ENCODE measurements at places on chromosomes 7 and 10.

DNA sequence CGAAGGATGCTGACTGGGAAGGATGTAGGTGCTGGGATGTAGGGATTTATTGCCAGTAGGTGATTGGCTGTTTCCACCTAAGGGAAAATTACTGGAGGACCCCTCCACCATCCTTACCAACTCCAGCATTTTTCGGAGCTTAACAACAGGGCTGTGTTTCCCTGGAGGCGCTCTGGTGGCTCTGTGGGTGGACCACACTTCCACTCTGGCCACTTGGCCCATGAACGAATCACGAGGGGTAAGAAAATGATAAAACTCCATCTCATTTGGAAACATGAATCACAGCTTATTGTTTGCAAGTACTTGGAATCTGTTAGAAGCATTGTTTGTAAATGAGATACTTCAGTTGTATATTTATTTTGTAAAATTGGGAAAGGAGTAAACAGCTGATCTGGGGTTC lies 3.0 kb downstream of the DOCK1 start:
- no peak for DNase-seq

DNA sequence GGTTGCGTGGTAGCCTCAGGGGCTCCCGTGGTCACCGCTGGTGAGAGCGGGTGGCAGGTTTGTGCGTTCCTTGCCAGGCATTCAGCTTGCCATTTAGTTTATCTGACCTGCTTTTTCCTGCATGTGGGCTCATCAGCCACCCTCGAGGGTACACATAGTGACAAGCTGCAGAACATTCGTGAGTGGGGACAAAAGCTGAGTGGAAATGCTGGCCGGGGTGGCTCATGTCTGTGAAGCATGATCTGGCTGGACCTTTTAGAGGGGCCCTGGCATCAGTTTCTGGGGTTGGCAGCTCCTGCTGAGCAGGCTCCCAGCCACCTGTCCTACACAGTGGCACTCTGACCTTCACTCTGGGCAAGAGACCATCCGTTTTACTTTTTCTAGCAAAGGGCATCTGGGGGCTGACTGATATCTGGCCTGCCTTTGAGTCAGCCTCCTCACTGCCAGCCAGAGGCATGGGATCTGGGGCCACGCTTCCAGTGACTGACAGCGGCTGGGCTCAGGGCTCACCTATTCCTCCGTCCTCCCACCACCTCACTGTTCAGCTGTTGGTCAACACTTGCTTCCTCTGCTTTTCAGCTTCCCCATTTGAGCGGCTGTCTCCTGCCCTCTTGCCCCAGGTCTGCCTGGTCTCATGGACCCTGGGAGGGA lies 75.0 kb downstream of the LANCL2 start:
- DNase-seq: no peak

DNA sequence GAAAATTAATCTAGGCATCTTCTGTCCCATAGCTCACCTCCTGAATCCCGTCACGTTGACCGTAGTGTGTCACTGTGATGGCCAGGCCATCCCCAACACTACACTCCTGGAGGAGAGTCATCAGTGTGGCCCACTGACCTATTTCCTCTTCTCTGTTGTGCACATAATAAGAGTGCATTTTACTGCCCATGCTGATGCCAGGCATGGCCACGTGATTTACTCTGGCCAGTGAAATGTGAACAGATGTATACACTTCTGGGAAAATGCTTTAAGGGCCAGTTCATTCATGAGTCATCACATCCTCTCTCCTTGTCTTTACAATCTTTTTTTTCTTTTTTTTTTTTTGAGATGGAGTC lies 101.9 kb upstream of the PIP4K2A start:
- no peak for DNase-seq

- DNase-seq: no peak
These were observed 97.4 kb downstream of the KLF6 start for GRCh38 chr10:3687510-3688081.

GRCh38 chr7:143287339-143287934 lies 714 bp upstream of the CASP2 start:
- DNase-seq: no peak

- DNase-seq: no peak
These were observed 72.0 kb downstream of the RNF216 start for GRCh38 chr7:5709347-5709950.

DNA sequence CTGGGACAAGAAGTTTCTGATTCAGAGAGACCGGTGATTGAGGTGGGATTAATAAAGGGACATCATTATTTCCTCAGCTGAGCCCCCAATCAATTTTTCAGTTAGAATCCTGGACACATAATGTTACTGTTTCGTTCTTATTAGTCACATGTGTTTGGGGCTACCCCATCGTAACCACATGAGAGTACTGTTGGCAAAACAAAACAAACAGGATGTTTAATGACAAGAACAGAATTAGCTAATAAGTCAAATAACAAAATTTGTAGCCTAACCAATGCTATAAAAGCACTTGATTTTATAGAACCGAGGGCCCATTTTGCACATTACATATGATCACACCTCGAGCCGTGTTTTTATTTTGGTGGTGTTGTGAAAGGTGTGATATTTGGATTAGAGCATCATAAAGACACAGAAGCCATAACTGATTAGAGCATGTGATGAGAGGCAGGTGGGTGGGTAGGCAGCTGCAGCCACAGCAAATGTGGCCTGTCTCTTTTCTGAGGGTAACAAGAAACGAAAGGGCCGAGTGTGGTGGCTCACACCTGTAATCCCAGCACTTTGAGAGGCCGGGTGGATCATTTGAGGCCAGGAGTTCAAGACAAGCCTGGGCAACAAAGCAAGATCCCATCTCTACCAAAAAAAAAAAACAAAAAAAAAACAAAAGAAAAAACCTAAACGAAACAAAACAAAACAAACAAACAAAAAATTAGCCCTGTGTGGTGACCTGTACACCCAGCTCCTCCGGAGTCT lies 1.8 kb upstream of the VWC2 start:
- no peak for DNase-seq

DNA sequence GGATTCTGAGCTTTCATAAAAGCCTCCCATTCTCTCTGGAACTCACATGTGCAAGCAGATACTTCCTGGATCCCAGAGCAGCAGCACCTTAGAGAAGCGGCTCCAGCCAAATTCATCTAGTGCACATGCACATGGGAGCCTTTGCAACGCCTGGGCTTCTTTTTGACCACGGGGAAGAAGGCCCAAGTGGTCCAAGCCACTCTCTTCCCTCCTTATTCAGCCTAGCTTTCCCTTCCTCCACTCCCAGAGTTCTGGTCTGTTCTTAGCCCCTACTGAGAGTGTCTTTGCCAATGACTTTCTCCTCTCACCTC lies 118.7 kb downstream of the ZNF365 start:
- DNase-seq: no peak

DNA sequence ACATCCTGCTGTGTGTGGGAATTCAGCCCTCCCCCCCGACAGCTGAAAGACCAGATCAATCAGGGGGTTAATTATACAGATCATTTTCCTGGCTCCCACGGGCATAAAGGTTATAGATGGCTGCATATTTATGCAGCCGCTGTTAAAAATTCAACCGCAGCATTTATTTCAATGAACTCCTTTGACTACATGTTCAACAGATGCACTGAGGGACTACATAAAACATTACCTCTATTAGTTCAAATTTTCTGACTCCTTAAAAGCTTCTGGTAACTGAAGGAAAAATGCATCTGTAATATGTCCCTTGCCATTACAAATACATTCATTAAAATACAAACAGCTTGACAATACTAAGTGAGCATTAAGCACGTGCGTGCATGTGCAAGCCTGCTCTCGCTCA lies 49.7 kb upstream of the YAE1 start:
- no peak for DNase-seq

DNA sequence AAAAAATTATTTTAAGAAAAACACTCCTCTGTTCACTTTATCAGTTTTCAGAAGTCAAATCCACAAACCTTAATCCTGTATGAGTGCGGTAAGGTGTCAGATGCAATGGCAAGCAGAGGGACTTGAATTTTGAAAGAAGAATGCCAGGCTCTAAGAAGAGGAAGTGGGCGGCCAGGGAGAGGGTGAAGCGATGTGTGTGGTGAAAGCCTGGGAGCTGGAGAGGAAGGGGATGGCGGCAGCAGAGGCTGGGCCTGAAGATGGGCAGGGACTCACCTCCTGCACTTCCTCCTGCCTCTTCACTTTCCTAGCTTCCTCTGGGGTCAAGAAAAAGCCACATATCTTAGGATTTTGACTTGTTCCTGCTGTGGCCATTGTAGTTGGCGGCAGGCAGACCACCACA lies 609.6 kb downstream of the PARD3 start:
- no peak for DNase-seq

DNA sequence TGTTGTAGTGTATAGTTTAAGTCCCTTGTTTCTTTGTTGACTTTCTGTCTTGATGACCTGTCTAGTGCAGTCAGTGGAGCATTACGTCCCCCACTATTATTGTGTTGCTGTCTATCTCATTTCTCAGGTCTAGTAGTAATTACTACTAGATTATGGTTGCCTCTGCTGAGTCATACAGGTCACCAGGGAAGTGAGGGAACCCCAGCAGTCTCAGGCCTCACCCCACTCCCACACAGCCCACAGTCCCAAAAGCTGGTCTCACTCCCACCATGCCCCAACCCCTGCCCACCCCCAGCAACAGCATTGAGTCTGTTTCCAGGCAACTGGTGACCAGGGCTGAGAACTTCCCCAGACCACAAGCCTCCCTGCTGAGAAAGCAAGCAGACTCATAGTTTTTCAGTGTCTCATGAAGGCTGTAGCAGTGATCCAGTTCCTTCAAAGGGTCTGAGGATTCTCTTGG lies 88.0 kb downstream of the PLXDC2 start:
- DNase-seq: no peak

- DNase-seq: no peak
These were observed 5.9 kb downstream of the RSU1 start for GRCh38 chr10:16811292-16811691.

GRCh38 chr10:121027371-121027770 lies 176.2 kb downstream of the WDR11 start:
- DNase-seq: no peak

Data from activated T-helper 1 cell treated with anti-CD3 and anti-CD28 coated beads, Interleukin-2, amount 50 U/mL, for 16 hours (primary cell).